ENCODE measurements at places on chromosomes 16 and 17.

- DNase-seq = no peak
Measured at GRCh38 chr16:87472935-87473334, 19.9 kb downstream of the ZCCHC14 start.

DNA sequence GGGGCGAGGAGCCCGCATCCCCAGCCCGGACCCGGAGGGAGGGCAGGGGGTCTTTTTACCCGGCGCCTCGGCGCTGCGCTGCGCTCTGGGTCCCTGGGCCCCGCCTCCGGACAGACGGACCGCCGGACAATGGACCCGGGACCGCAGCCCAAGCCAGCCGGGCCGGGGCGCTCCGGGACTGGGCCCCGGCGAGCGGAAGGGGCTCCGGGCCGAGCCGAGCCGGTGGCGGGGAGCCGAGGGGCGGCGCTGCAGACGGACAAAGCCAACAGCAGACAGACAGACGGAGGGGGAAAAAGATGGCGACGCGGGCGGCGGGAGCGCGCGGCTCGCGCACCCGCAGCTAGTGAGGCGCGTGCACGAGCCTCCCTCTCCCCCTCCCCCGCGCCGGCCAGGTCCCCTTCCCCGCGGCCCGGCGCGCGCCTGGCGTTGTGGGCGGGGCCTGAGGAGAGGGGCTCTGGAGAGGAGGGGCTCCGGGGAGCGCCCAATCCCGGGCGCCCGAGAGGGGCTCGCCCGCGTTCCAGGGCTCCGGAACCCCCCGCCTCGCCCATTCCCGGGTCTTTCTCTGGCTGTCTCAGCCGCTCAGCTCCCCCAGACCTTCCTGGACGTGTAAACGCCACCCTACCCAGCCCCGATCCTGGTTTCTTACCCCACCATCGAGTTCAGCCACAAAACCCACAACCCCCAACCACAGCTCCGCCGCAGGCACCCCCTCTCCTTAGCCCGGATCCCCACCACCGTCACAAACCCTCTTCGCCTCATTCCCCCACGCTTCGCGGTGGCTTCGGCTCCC lies at the start of gene ZNF821:
ZNF821 (minus strand) TSS at position 334 of the 790 bp plus-strand sequence. CDS start 4,236 bp downstream, outside the sequence.
- no peak for DNase-seq

DNA sequence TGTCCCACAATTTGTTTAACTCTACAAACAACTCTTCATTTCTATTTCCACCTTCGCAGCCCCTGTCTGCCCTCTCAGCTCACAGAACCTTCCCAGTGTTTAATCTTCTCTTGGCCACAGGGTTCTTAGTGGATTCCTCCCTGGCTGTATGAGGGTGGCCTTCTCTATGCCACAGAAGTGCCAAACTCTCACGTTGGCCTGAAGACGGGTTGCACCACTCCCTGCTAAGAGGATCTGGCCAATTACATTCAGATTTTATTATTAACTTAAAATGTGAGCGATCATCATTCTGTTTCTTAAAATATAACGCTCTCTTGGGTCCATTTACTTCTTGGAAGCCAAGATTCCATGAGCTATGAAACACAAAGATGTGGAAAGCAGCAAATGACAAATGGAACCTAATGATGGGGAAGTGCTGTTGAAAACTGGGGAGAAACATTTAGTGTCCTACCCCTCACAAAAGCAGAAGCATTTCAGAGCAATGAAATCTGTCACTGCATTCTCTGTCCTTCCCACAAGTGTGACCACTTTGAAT lies 91.3 kb upstream of the NOG start:
- DNase-seq = no peak

- peak; percentile 68 for DNase-seq
Measured at GRCh38 chr16:2468725-2469398, 2.2 kb upstream of the NTN3 start.

DNA sequence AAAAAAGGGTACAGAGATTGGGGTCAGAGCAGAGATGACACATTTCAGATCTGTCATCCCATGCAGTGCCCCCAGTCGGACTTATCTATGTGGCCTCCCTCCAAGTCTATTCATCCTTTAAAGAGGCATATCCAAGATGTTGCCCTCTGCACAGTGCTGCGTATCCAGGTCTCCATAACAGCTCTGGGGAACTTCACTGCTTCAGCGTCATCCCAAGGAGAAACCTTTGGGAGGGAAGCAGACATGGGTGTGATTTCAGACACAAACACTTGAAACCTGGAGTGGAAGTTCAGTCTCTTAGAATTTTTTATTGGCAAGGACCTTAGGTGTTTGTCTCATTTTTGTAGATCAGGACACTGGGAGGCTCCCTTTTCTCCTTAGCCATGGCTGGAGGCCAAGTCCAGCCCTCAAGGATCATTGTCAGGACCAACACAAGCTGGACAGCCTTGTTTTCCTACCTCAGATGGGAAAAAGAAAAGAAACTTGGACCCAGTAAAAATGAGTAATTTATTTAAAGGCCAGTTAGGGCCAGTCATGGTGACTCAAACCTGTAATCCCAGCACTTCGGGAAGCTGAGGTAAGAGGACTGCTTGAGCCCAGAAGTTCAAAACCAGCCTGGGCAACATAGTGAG lies 23.9 kb upstream of the NLK start:
- no peak for DNase-seq

DNA sequence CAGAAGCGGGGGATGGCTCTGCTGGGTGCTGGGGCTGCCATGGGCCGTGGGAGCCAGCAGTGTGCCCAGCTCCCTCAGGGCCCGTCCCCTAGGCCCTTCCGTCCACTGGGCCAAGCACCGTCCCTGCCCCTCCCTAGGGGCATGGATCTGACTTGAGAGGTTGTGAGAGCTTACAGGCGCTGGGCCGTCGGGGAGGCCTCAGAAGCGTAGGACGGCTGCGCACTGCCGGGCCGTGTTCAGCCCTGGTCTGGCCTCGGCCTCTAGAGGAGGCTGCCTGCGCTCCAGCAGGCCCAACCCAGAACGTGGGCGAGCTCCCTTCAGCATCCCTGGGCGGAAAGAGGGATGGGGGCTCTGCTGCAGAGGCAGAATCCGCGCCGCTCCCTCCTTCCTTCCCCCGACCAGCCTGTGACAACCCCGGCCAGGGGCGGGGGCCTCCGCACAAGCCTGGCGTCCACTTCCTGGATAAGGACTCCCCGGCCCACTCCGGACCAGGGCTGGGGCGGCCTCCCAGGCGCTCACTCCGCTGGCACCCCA lies 685 bp upstream of the MPG start:
- DNase-seq = no peak

DNA sequence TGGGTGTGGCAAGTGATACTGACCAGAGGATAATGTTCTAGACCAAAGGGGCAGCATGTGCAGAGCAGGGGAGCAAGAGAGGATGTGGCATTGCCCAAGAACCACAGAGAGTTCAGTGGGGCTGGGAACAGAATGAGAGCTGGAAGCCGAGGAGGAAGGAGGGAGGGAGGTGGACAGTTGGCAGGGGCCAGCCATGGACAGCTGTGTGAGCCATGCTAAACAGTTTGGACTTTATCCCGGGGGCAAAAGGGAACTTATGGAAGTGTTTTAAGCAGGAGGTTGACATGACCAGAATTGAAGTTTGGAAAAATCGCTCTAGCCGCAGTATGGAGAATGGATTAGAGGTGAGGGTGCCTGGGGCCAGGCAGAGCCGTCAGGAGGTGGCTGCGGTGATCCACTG lies 29.4 kb upstream of the TMEM132E start:
- no peak for DNase-seq

GRCh38 chr17:57457188-57457587 lies 200.9 kb downstream of the MSI2 start:
- no peak for DNase-seq

GRCh38 chr16:66065925-66066324 lies 300.6 kb upstream of the CDH5 start:
- DNase-seq = no peak

Measured in NCI-H1417 treated with DMSO at 0.1 percent for 48 hours (cell line).